ENCODE measurements at places on chromosomes 4 and X.

- no peak for DNase-seq
Observed at GRCh38 chrX:36961590-36961989, 46.6 kb upstream of the FAM47C start.

- peak; percentile 25 for DNase-seq
Observed at GRCh38 chrX:50988649-50989048, 78.1 kb downstream of the BMP15 start.

- no peak for DNase-seq
Observed at GRCh38 chr4:55729351-55730279, 90.0 kb upstream of the EXOC1L start.

DNA sequence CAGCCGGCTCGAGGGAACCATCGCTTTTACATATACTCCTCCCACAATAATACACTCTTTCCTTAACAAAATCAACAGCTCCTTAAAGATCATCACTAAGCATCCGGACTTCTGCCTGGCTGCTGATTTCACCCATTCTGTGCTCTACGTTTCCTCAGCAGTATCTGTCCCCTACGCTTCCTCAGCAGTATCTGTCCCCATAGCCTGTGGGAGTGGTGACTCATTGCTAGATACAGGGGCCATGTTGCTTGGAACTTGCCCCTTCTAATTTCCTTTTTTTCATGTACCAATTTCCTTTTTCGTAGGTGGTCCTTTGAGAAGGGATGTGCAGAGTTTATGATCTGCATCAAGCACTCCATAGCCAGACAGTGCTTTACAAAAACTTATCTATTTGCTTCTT lies 18.6 kb downstream of the MAP3K15 start:
- DNase-seq, result no peak

- peak; percentile 42 for DNase-seq
Observed at GRCh38 chrX:30822764-30823163, 66.3 kb downstream of the TAB3 start.

DNA sequence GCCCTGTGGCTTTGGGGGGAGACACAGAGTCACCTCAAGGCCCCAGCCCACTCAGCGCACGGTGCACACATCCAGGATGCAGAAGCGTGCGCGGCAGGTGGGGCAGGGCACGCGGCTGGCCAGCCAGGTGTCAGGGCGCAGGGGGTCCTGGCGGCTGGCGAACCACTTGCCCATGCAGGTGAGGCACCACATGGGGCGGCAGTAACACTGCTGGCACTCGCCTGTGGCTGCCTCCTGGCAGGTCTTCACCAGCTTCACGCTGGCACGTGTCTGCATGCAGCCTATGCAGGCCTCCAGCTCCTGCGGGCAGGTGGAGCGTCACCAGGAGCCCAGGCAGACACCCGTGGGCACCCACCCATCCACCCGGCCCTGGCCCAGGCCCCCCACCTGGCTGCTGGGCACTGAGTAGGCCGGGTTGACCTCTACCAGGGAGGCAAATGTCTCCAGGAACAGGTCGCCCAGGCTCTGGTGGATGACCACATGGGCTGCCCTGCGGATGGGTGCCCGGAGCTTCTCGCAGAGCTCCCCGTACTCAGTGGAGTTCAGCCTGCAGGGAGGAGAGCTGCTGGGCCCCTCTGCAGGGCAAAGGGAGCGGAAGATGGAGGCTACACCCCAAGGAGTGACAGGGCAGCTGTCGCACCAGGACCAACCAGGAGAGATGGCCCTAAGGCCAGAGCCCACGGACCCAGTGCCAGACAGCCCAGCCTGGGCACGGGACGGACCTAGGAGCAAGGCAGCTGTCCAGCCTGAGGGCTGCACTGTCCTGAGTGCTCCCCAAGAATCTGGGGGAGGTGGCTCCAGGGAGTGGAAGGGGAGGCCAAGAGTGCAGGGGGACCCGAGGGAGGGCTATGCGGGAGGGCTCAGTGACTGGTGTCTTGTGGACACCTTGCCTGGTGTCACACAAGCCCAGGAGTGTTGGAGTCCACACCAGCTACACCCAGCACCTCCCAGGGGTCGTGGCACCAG lies 3.7 kb downstream of the TMEM129 start:
- DNase-seq, result no peak

- peak; percentile 4 for DNase-seq
Observed at GRCh38 chrX:5971300-5971699, 257.4 kb downstream of the NLGN4X start.

GRCh38 chr4:10096201-10096977 lies 20.2 kb downstream of the WDR1 start:
- DNase-seq, result peak; percentile 92

DNA sequence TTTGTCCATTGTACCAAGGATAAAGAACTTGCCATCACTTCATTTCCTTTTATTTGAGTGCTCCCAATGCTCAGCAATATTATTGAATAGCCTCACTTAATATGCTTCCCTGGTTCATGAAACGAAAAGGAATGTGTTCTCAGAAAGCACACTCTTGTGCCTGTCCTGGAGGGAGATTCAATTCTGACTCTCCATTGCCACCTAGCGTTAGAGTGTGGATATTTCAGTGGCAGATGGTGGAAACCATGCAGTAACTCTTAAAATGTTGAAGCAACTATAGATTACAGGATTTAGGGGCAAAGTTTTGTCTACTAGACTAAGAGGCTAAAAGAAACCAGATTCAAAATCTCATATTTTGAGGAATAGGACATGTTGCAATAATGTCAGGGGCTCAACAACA lies 36.0 kb downstream of the GAB3 start:
- peak; percentile 52 for DNase-seq

DNA sequence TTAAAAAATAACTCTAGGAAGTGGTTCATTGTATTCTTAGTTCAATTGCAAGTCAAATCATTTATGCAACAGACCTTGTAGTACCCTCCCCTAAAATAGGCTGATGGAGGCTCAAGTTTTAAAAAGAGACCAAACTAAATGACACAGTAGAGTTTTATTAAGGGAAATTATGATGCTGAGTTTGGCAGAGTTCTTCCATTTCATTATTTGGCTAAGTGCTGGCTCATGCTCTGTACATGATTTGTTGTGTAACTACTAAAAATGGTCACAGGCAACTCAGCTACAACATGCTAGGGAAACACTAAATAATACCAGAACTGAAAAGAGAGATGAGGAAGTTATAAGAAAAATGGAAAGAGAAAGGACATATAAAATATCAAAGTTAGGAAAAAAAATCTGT lies 96.1 kb upstream of the TFDP3 start:
- DNase-seq, result no peak

DNA sequence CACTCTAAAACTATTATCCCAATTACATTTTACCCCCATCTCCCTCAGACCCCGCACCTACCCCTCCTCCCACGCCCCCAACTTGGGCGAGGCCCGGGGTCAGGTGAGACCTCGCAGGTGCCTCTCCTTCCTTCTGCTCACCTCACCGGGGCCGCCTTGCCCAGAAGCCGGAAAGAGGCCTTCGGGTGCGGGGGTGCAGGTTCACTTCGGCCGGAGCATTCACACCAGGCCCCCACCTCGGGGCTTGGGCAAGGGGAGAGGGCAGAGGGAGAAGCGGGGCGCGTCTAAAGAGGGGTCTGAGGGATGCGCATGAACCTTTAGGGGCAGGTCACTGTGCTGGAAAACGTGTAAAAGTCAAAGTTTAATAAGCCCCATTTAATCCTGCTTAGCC lies 427 bp downstream of the ZNF182 start:
- no peak for DNase-seq

DNA sequence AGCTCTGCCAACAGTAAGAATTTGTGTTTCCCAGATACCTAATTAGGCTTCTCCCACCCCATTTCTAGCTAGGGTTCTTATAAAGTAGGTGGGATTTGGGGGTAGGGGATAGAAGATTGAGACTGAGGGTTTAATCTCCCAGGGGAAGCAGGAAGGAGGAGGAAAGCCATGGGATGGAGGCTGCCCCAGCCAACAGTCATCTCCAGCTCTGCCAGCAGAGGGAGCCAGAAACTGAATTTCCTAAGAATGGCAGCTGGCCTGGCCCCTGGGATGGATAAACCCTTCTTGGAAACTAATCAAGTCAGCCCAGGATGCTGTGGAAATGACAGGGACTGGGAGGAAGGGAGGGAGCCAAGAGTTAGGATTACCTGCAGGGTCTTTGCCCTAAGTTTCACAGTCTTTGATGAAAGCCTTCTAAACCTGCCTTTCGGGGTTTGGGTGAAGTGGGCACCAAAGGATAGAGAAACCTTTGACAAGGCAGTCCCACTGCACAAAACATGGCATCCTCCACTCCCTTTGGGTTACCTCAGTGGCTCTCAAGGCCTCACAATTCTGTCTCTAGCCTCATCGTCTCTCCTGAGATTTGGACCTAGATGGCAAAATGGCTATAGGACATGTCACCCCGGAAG lies 6.7 kb upstream of the ERCC6L start:
- DNase-seq, result peak; percentile 60

GRCh38 chrX:2371026-2371711 lies 129.6 kb downstream of the DHRSX start:
- DNase-seq, result peak; percentile 9

DNA sequence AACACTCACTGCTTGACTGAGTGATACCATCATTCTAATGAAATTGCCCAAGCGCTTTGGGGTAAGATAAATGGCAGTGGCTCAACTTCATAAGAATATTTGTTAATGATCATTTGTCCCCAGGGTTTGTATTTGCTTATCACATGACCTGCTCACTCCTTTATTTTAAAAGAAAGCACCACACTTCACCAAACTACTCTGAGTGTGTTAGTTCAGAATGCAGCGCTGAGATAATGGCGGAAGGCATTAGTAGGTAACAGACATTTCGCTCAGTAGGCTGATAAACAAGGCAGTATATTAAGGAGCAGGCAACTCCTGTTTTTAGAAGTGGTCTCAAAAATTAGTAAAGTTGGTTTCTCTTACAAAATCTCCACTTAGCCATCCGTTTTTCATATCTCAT lies 1.6 kb downstream of the SNX25 start:
- DNase-seq, result no peak
